ENCODE measurements at places on chromosomes 7 and 10. TPM values are rescaled to one million over a fixed set of nuclear protein-coding genes. Genes with fewer than 3 reads are reported as not detected.

Gene ARHGEF5
- total RNA-seq: 1.1 TPM

Gene CSTF2T
- 30.7 TPM for total RNA-seq

Gene SPDYE11
- not detected for total RNA-seq

Gene SNX8
- total RNA-seq: 11.3 TPM

Gene ERV3-1
- total RNA-seq: 22.3 TPM

Gene STAM
- 16.1 TPM for total RNA-seq

Gene SORBS1
- 1.1 TPM for total RNA-seq

Gene IFIT2
- 22.8 TPM for total RNA-seq

Gene FAM131B
- total RNA-seq: 3.1 TPM

Gene NODAL
- total RNA-seq: not detected

Gene AQP1
- total RNA-seq: 152 TPM

Gene CRHR2
- not detected for total RNA-seq

Gene ODAD2
- not detected for total RNA-seq

Gene CPVL
- 0.58 TPM for total RNA-seq

Gene TIMM23
- 121 TPM for total RNA-seq

Gene LMOD2
- not detected for total RNA-seq

Gene KLLN
- total RNA-seq: 0.58 TPM

Gene DPYSL4
- 7.6 TPM for total RNA-seq

Gene AASS
- total RNA-seq: 30.2 TPM

Gene PKD2L1
- total RNA-seq: not detected

Gene FAM24A
- total RNA-seq: not detected

Gene TRIL
- total RNA-seq: 0.56 TPM

Gene BMS1
- total RNA-seq: 15.8 TPM

Gene MOGAT3
- total RNA-seq: not detected

Gene STK31
- total RNA-seq: under 0.01 TPM

Gene GIMAP5
- 0.28 TPM for total RNA-seq

Gene CDNF
- 1.2 TPM for total RNA-seq

Gene PDE6C
- total RNA-seq: not detected

Gene CACNB2
- 0.19 TPM for total RNA-seq

Gene ALKBH4
- total RNA-seq: 10.7 TPM

Gene ABLIM1
- total RNA-seq: 8.5 TPM

Gene GIMAP4
- 0.56 TPM for total RNA-seq

Gene SUN3
- not detected for total RNA-seq
